A549 treated with ZK216348 at 1 μM for 4 hours (cell line): ENCODE measurements at places on chromosomes 4 and X. TPM values are rescaled to one million over a fixed set of nuclear protein-coding genes. Genes with fewer than 3 reads are reported as not detected.

ZNF827 gene
- 2.1 to 5.4 TPM (median 3.6 TPM) in 5 replicates for total RNA-seq

ASB11 gene
- not detected in 5 replicates for total RNA-seq

EDA2R gene
- total RNA-seq = 10.7 to 14.9 TPM (median 12.2 TPM) in 5 replicates

SPANXN3 gene
- not detected in 5 replicates for total RNA-seq

FAM193A gene
- 6.6 to 10.2 TPM (median 9.6 TPM) in 5 replicates for total RNA-seq

MAOA gene
- 0.33 to 1.1 TPM (median 0.40 TPM) in 5 replicates for total RNA-seq

RAB39B gene
- 0.63 to 0.78 TPM (median 0.69 TPM) in 5 replicates for total RNA-seq

CEP44 gene
- total RNA-seq = 3.9 to 6.4 TPM (median 5.6 TPM) in 5 replicates

DGAT2L6 gene
- not detected in 5 replicates for total RNA-seq

GABRG1 gene
- not detected in 5 replicates for total RNA-seq

MID1 gene
- 27.6 to 51.2 TPM (median 41.8 TPM) in 5 replicates for total RNA-seq

TMEM187 gene
- 4.2 to 10.2 TPM (median 5.9 TPM) in 5 replicates for total RNA-seq

ADAMTS3 gene
- not detected in 5 replicates for total RNA-seq

TMPRSS11B gene
- total RNA-seq = not detected in 5 replicates

COX7B2 gene
- not detected in 5 replicates for total RNA-seq

GLRB gene
- 0.32 to 1.5 TPM (median 0.62 TPM) in 5 replicates for total RNA-seq

GLRA3 gene
- not detected in 5 replicates for total RNA-seq

PABPC1L2B gene
- total RNA-seq = not detected in 5 replicates

CXCL10 gene
- total RNA-seq = 0.12 to 0.18 TPM in 2 of 5 replicates, not detected in the others

IL21 gene
- total RNA-seq = not detected in 5 replicates

FGFR3 gene
- total RNA-seq = 0.50 to 2.6 TPM (median 2.3 TPM) in 5 replicates

PORCN gene
- total RNA-seq = 12.4 to 19.4 TPM (median 18.0 TPM) in 5 replicates

CENPE gene
- 4.0 to 8.9 TPM (median 7.3 TPM) in 5 replicates for total RNA-seq

ANXA10 gene
- total RNA-seq = 2.6 to 3.7 TPM (median 3.3 TPM) in 5 replicates

PCDH18 gene
- not detected in 5 replicates for total RNA-seq

H2BW2 gene
- total RNA-seq = not detected in 5 replicates

CCKAR gene
- total RNA-seq = not detected in 5 replicates

RNF128 gene
- 0.07 to 0.12 TPM in 2 of 5 replicates, not detected in the others for total RNA-seq

XK gene
- 0.31 to 0.56 TPM (median 0.37 TPM) in 5 replicates for total RNA-seq
